ENCODE measurements at places on chromosomes 5 and 9. TPM values are rescaled to one million over a fixed set of nuclear protein-coding genes. Genes with fewer than 3 reads are reported as not detected.

DNA sequence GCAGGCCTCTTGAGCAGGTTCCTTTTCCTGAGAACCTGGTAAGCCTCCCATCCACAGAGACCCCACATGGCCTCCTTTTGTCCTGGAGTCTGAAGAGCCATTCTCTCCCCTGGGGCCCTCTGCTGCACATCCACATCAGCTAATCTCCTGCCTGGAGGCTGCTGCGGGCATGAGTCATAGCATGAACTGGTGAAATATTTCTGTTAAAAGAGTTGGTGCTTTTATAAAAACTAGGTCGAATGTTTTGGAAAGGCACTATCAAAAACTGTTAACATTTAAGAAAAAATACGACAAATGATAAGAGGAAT is 399.4 kb downstream of the CTNND2 start:
- H3K4me3 ChIP-seq: no peak overlapping the region
- no peak overlapping the region for H3K27ac ChIP-seq
- DNase-seq: no peak
- H3K4me1 ChIP-seq: peaks cover 34% of the 10 kb centered on the region
- no peaks in the 10 kb centered on the region for H3K27me3 ChIP-seq

DNA sequence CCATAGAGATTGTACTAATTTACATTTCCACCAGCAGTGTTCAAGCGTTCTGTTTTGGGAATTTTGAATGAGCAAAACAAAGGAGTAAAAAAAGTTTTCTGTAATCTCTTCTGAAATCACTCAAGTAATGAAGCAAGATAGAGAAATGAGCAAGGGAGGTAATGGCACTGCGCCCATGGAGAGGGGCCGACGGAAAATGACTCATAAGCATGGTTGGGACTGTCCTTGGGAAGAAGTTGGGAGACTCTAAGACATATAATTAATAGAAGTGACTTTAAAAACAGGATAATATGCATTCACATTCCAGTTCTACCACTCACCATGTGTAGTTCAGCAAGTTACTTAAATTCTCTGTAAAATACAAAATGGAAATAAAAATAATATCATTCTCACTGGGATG is 62.5 kb upstream of the C5orf46 start:
- H3K27ac ChIP-seq: no peak overlapping the region
- peaks cover 29% of the 10 kb centered on the region for H3K4me1 ChIP-seq
- H3K27me3 ChIP-seq: no peaks in the 10 kb centered on the region

- no peaks in the 10 kb centered on the region for H3K27me3 ChIP-seq
- H3K27ac ChIP-seq: no peak overlapping the region
- H3K4me3 ChIP-seq: no peak overlapping the region
- no peaks in the 10 kb centered on the region for H3K36me3 ChIP-seq
These were observed 210.1 kb upstream of the ZNF608 start for GRCh38 chr5:124956471-124957029.

DNA sequence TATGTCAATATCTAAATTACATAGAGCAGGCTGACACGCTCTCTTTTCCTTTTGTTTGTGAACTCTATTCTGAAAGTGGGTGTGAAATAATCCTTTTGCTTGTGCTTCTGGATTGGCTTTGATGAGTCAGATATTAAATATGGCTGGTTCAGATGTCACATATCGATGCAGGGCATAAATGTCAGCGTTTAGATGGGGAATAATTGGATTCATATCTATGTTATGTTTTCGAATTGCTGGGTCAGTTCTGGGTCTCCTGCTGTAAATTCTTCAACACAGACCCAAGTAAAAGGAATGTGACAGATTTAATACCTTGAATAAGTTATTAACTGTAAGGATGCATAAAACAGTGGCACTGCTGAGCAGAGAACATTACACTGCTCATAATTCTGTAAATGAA is 118.7 kb upstream of the SNX2 start:
- H3K27me3 ChIP-seq: no peaks in the 10 kb centered on the region
- DNase-seq: no peak
- H3K36me3 ChIP-seq: no peaks in the 10 kb centered on the region
- H3K4me1 ChIP-seq: peaks cover 8% of the 10 kb centered on the region
- H3K4me3 ChIP-seq: no peak overlapping the region

DNA sequence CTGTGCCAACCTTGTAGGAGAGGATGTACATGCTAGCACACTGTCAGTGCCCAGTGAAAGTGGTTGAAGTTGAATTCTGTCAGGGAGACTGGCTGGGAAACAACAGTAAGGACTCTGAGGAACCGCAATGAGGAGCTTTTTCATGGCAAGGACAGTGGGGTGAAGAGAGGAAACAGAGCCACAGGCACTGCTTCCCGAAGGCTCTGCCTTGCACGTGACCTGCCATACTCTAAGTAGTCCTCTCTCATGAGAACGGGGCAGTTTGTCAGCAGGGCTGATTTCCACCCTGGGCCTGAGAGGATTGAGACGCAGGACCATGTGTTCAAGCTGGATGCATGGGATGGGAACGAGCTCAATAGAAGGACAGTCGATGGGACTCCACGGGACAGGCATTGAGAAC is 106.6 kb upstream of the CTSL start:
- no peaks in the 10 kb centered on the region for H3K36me3 ChIP-seq
- no peaks in the 10 kb centered on the region for H3K27me3 ChIP-seq
- no peak overlapping the region for H3K27ac ChIP-seq
- no peak overlapping the region for H3K4me3 ChIP-seq
- no peak for DNase-seq
- no peaks in the 10 kb centered on the region for H3K4me1 ChIP-seq

DNA sequence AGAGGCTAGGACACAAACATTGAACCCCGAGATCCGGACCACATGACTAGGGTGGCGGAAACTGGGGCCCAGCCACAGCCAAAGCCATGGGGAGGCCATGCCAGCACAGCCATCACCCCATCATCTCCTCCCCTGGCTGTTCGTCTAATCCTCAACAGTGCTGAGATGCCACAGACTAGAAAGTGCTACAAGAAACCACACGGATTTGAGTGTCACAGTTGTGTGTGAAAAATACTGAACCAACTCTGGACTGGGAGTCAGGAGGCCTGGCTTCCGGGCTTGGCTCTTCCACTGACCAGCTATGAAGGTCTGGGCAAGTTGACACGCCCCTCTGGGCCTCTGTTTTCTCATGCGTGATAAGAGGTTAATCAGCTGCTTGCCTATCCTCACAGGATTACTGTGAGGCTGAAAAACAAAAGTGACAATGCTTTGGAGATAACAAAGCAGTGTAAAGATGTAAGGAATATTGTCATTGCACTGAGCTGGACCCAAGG is 38.8 kb upstream of the SHB start:
- H3K4me1 ChIP-seq: peaks cover 12% of the 10 kb centered on the region
- no peak overlapping the region for H3K4me3 ChIP-seq
- DNase-seq: peak; percentile 25
- H3K36me3 ChIP-seq: no peaks in the 10 kb centered on the region
- H3K27me3 ChIP-seq: no peaks in the 10 kb centered on the region

GRCh38 chr5:39214912-39215709 is 4.3 kb downstream of the FYB1 start:
- peaks cover 12% of the 10 kb centered on the region for H3K4me1 ChIP-seq
- no peak overlapping the region for H3K4me3 ChIP-seq
- H3K27me3 ChIP-seq: no peaks in the 10 kb centered on the region
- H3K27ac ChIP-seq: no peak overlapping the region
- no peaks in the 10 kb centered on the region for H3K36me3 ChIP-seq

DNA sequence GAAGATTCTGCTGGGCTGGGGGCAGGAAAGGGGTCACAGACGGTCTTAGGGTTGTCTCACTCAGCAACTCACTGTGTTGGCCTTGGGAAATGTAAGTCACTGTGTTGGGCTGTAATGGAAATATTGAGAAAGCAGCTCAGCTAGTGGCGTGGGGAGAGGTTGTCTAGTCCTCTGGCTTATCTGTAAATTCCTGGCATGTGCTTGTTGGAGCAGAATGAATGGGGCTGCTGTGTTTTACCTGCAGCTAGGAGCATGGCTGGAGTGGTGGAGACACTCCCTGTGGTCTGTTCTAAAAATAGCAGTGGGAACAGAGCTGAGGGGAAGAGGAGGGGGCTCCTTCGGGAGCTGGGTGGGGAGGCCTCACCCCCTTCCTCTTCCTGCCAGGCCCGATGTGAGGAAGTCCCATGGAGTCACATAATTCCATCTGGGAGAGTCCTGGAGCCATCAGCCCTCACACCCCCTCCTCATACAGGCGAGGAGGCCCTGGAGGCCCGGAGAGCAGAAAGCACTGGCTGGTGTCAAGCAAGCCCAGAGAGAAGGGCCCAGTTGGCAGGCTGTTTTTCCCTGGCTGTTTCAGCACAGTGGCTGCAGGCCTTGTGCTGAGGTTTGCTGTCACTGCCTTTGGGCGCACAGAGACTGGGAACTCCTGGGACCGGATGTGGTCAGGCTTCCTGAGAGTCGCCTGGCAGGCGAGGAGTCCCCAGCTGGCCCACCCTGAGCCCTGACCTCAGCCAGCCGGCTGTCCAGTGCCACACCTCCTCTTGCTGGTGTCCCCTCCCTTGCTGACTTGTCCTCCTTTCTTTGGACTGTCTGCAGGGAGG is 84.9 kb downstream of the RGS3 start:
- H3K4me1 ChIP-seq: peaks cover 26% of the 10 kb centered on the region
- no peaks in the 10 kb centered on the region for H3K36me3 ChIP-seq
- H3K27ac ChIP-seq: peak overlapping the region; percentile 48
- H3K4me3 ChIP-seq: no peak overlapping the region

DNA sequence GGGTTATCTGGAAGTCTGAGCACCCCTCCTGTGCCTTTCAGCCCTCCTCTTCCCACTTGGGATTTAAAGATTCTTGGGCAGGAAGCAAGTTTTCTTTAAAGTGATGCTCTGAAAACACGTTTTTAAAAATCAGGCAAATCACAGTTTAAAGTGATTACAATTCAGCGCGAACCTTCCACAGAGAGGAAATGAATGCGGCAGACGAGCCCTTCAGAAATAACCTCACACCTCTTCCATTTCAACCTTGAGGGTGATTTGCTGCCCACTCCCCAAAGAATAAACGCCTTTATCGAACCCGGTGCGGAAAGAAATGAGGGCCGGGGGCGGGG is 2.3 kb upstream of the EFNA5 start:
- DNase-seq: no peak
- H3K4me3 ChIP-seq: peak overlapping the region; percentile 44
- no peak overlapping the region for H3K27ac ChIP-seq
- peaks cover 4% of the 10 kb centered on the region for H3K27me3 ChIP-seq

- no peak overlapping the region for H3K4me3 ChIP-seq
- peaks cover 5% of the 10 kb centered on the region for H3K4me1 ChIP-seq
- DNase-seq: no peak
These were observed 22.4 kb downstream of the C9 start for GRCh38 chr5:39341896-39342295.

DNA sequence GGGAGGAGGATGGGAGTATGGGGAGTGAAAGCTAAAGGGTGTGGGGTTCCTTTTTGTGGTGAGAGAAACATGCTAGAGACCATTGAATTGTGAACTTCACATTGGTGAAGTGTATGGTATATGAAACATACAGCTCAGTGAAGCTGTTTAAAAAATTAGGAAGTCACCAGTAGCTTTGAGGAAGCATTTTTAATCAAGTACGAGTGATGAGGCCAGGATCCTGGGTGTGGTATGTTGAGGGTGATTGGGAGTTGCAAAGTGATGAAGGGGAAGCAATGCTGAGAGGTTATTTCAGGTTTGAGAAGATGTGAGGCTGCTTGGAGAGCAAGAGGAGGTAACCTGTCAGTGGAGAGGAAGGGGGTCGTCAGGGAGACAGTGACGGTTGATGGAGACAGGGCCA is 22.7 kb upstream of the CLK4 start:
- no peak overlapping the region for H3K27ac ChIP-seq

- no peaks in the 10 kb centered on the region for H3K36me3 ChIP-seq
- DNase-seq: no peak
- no peaks in the 10 kb centered on the region for H3K27me3 ChIP-seq
These were observed 19.5 kb downstream of the SPAAR start for GRCh38 chr9:35928591-35929452.

DNA sequence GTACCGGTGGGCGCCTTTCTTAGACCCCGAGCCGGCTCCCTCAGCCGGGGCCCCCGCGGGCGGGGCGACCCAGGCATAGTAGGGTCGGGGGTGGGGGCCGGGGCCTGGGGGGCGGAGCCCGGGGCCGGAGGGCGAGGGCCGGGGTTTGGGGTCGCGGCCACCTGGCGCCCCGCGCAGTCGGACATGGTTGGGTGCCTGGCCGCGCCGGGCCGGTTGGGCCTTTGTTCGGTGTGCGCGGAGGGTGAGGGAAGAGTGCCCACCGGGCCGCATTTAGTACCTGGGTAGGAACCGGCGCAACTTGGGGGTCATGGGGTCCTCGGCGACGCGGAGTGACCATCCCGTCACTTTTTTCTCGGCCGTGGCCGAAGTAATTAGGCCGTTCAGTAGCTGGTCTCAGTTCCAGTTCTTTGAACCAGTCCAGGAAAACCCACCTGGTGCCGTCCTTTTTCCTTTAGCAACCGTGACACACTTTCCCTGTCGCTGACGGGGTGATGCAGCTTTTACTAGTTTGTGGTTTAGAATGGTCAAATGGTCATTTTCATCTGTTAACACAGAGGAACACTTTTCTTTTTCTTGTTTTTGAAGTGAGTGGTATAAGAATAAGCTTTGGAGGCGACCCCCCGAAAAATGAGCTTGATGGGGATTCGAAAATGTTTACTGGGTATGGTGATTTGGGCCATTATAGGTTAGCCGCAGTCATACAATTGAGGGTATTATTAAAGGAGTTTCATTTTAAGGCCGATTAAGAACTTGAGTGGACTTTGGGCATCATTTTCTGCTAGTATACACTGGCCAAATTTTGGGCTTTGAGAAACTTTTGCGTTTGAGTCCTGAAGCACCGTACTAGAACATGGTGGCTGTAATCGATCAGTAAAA is 589 bp downstream of the CKS2 start:
- no peaks in the 10 kb centered on the region for H3K36me3 ChIP-seq
- H3K27ac ChIP-seq: peak overlapping the region; percentile 98
- peak overlapping the region; percentile 58 for H3K4me3 ChIP-seq
- no peaks in the 10 kb centered on the region for H3K27me3 ChIP-seq
- H3K4me1 ChIP-seq: no peaks in the 10 kb centered on the region
- no peak for DNase-seq

GRCh38 chr9:95230046-95230445 is 87.5 kb downstream of the FANCC start:
- no peak overlapping the region for H3K4me3 ChIP-seq
- H3K27me3 ChIP-seq: no peaks in the 10 kb centered on the region
- no peak for DNase-seq
- H3K4me1 ChIP-seq: peaks cover 10% of the 10 kb centered on the region
- H3K36me3 ChIP-seq: no peaks in the 10 kb centered on the region

GRCh38 chr9:16342246-16343020 is 528.0 kb downstream of the BNC2 start:
- no peak overlapping the region for H3K27ac ChIP-seq
- H3K36me3 ChIP-seq: no peaks in the 10 kb centered on the region
- no peaks in the 10 kb centered on the region for H3K27me3 ChIP-seq
- H3K4me3 ChIP-seq: no peak overlapping the region
- DNase-seq: no peak
- H3K4me1 ChIP-seq: no peaks in the 10 kb centered on the region

Gene DND1
- 1.8 TPM for total RNA-seq

Gene C9orf72
- 3.6 TPM for total RNA-seq

Gene LCN6
- not detected for total RNA-seq

Gene SPINK13
- total RNA-seq: not detected

Gene IL13
- total RNA-seq: not detected

Gene RANBP3L
- total RNA-seq: not detected

Gene LRRC19
- not detected for total RNA-seq

Gene ABHD17B
- 6.2 TPM for total RNA-seq

Gene SOHLH1
- 44.9 TPM for total RNA-seq

Gene HOMER1
- total RNA-seq: 22.2 TPM

Gene CKMT2
- total RNA-seq: not detected

All from Caco-2 (cell line).